NCI-H1092 (cell line): ENCODE measurements at places on chromosomes 6 and 20.

DNA sequence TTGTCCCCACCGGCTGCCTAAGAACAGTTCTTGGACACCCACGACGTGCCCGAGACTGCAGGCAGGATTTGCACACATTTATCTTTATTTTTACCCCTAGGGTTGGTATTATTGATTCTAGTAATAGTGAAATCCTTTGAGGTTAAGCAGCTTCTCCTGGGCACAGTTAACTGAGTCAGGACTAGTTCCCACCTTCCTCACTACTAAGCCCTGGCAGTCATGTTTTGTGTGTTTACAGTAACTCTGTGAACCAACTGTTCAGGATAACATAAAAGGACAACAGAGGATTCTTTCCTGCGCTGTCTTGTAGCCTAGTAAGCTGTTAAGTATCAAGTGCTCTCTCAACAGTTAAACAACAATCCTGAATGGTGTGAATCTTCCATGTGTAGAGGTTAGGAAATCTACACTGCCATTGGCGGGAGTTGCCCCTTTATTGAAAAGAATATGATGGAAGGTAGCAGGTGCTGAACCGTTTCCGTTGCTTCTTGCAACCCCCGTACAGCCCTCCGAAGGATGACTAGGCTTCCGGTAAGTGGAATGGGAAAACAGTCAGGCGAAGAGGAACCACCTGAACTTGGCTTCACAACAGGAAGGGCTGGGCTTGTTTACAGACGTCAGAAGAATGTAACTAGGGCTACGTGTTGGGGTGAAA is 979 bp upstream of the SOD2 start:
- DNase-seq, result no peak

- DNase-seq, result no peak
Measured at GRCh38 chr6:33826537-33826936, 22.7 kb upstream of the MLN start.

GRCh38 chr6:11398451-11399326 is 138.9 kb upstream of the TMEM170B start:
- no peak for DNase-seq

DNA sequence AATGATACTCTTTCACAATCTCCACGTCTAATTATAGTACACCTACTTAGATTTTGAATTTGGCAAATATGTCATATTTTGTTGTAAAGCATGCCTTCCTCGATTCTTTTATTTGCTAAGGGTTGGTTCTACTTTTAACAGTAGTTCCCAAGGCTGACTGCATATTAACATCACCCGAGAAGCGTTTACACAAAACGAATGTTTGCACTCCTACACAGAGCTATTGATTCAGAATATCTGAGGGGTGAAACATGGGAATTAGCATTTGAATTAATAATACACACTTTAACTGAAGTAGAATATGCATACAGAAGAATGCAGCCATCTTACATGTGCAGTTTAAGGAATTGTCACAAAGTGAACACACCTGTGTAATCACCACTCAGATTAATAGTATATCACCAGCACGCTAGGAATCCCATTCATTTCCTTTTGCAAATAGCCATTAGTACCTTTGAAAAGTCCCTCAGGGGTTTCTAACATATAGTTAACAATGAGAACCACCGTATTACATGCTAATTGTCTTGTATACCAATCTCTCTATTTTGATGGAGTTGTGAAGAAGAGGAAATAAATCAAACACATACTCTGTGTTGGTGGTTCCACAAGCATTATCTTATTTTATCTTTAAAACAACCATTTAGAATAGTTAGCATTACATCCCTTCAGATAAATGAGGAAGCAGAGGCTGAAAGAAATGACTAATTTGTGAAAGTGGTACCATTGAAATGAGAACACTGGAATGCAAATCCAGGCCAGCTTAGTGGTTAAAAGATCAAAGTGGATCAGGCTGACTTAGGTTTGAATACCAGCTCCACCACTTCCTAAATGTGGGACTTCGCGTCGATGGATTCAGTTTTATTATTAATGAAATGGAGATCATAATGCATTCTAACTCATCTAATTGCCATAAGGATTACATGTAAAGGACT is 317.6 kb downstream of the HDGFL1 start:
- no peak for DNase-seq

DNA sequence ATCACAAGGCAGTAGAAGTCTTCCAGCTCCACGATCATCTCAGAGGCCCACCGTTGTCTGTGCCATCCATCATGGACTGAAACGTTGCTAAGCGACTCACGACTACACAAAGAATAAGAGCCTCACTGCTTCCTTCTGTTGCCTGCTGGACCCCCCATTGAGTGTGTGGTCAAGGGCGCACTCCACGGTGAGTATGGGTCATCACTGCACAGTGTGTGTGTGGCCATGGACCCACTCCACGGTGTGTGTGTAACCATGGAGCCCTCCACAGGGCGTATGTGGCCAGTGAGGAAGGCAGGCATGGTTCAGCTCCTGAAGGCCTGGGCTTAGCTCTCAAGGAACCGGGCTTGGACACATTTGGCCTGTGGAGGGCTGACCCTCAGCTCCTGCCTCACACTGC is 123.4 kb upstream of the AFDN start:
- DNase-seq, result no peak

- no peak for DNase-seq
Measured at GRCh38 chr6:30323806-30324205, 2.9 kb upstream of the TRIM39 start.

GRCh38 chr20:11235058-11235457 is 561.3 kb upstream of the JAG1 start:
- DNase-seq, result no peak

DNA sequence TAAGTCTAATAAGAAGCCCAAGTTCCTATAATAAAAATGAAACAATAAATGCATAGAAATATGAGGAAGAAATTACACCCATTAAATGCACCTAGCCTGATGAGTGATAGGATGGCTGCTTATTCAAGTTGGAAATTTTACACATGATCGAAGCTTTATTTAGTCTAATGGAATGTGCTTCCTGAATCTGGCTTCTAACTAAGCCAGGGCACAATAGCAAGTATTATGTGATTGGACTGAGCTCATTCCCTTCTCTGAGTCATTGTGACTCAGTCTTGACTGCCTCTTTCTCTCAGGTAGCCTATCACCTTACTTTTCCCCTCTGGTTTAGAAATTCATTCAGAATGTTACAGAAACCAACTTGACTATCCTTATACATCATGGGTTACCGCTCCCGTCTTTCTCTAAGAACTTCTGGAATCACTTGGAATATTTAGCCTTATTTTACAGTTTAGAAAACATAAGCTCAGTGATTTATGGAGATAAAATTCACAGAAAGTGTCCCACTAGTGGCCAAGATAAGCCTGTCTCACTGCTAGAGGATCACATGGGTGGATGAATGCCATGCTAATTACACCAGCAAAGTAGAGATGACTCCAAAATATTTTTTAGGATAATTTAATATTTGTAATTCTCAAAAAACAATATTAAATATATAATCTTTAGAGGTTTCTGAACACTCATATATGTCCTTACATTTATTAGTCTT is 505.3 kb upstream of the JAG1 start:
- no peak for DNase-seq

DNA sequence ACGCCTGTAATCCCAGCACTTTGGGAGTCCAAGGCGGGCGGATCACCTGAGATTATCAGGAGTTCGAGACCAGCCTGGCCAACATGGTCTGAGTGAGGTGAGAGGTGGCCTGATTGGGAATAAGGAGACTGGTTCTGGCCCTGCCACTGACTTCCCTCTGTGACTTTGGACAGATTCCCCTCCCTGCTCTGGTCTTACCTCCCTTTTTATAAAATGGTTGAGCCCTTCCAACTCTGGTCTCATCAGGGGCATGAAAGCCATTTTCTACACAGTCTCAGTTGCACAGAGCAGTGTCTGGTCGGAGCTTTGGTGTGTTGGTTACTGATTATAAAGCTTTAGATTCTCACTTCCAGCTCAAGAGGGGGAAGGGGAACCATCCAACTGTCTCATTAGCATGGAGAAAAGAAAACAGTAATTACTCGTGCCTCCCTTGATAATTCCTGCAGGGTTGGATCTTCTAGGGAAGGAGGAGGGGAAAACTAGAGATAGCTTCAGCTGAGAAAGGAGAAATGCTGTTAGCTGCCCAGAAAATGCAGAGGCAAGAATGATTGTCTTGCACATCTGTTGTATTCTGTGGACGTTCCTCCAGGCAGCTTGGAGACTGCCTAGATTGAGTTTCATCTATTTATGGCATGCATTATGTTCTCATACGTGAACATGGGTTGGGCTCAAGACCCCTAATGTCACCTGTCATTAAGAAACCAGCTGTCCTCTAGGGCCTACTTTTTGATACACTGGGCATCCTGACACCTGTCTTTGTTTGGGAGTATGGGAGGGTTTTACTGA is 30.4 kb downstream of the RALY start:
- no peak for DNase-seq

DNA sequence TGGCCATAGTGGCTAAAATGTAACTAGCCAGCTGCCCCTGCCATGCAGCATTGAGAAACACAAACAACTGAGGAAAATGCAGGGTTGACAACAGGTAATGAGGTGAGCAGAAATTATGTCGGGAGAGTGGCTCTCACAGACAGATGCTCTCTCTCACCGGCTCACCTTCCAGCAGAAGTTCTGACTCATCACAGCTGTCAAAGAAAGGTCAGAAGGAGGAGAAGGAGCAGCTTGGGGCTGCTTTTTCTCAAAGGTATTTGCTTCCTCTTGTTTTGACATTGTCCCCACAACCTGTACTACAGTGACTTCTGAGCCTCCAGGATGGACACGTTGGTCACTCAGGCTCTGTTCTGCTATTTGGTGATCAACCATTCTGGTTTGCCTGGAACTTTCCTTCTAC is 190.5 kb upstream of the HEY2 start:
- no peak for DNase-seq

DNA sequence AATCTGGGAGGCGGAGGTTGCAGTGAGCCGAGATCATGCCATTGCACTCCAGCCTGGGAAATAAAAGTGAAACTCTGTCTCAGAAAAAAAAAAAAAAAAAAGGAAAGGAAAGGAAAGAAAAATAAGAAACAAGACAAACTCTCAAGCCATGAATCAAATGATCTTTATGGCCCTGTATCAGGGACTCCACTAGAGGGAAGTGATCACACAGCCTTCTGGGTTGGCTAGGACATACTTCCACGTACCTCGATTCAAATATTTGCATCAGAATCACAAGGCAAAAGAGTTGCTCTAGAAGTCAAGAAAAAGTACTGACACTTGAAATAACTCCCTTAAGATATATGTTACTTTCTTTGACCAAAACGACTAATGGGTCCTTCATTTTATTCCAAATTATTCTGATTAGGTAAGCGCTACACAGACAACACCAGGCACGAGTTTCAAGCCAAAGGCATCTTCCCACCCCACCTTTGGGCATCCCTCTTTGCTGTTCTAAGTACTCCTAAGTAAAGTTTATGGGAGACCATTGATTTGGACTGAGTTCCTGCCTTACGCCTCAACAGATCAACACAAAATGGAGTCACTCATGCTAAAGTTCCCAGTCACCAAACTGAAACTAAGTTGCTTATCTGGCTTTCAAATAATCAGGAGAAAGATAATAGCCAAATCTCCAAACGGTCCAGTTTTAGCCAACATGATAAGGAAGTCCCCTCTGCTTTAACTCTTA is 77.5 kb upstream of the NT5E start:
- DNase-seq, result no peak

DNA sequence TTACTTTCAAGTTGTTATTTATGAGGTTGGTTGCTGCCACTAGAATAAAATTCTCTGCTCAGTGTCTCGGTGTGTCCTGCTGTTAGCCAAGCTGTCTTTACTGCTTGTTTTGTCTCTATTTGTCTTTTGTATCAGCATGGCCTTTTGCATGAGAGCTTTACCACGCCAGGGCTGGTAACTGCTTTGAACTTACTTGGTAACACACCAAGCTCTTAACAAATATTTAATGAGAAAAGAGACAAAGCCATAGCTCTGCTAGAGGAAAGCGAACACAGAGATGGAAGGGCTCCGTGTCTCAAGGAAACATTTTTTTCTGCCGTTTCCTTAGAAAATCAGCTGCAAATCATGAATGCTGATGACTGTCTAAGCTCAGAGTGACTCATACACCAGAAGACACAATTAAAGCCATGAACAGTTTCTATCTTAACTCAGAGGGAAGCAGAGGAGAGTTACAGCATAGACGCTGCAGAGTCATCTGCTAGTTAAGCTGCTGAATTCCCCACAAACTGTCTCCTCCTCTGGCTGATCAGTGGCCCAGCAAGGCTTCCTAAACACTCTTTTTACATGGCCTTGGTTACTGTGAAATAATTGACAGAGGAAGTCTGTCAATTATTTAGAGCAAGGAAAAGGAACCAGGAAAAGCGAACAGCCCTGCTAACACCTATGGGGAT is 44.8 kb downstream of the AGPAT4 start:
- no peak for DNase-seq

DNA sequence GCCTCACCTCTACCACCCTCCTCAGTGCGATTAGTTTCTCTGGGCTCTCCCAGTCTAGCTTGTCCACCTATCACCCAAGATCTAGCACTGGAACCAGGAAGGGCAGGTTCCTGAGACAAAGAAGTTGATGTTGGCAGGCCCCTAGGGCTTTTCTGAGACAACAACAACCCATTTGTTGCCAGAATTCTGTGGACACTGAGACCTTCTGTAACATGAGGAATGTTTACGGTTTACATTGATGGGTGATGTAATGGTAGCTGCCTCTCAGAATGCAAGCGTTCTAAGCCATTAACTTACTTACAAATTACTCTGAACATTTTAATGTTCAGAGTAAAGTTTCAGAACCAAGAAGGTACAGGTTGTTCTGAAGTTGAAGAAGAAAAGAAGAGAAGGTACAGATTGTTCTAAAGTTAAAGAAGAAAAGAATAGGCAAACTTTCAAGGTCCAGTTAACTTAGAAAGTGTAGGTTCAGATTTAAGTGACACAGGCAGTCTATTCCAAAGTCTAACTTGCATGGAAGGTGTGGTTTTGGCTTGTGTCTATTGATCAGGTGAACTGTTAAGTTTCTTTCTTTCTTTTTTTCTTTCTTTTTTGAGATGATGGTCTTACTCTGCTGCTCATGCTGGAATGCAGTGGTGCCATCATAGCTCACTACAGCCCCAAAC is 3.7 kb upstream of the MED23 start:
- DNase-seq, result no peak
